ENCODE measurements at places on chromosomes 7 and 10. TPM values are rescaled to one million over a fixed set of nuclear protein-coding genes. Genes with fewer than 3 reads are reported as not detected.

DNA sequence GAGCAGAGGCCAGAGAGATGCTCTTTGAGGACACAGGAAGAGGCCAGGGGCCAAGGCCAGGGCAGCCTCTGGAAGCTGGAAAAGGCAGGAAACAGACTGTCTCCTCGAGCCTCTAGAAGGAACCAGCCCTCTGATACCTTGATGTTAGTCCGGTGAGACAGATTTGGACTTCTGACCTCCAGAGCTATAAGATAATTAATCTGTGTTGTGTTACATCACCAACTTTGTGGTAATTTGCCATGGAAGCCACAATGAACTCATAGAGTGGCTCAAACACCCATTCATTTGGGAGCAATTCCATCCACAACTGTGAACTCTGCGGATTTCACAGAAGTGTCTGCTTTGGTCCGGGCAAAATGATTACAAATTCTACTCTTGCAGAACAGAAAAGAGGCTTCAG is 48.7 kb downstream of the OAT start:
- no peak for DNase-seq

- no peak for DNase-seq
These were observed 17.7 kb upstream of the TTYH3 start for GRCh38 chr7:2613931-2614600.

DNA sequence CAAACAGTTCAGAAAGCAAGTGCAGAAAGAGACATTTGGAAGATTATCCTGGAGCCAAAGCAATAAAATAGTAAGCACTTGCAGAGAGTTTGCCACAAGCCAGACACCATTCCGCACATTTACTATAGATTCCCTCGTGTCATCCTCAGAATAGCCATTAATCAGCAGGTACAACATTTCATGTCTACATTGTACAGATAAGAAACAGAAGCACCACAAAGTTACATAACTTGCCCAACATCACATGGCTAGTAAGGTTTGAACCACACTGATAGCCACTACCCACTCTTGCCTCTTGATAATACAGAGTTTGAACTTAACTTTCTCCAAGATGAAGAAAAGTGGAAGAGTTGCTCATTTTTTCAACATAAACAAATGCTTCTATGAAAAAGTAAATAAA is 40.6 kb upstream of the GHITM start:
- no peak for DNase-seq

Gene C10orf53
- polyA plus RNA-seq = not detected

DNA sequence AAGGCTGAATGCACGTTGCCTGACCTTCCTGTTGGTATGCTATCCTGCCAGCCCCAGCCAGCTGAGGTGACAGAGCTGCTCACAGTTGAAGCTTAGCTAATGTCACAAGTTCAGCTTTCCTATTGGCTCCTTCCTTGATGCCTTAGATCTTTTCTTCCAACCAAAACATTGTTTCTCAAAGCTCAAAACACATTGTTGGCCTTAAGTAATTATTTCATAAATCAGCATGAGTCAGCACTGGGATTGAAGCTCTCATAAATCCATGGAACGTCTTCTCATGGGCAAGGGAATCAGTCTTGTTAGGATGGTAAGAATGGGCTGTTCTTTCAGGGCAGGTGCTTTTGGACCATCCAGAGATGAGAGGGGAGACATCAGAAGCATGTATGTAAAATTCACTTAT is 128.1 kb upstream of the SAMD8 start:
- DNase-seq = no peak
